ENCODE measurements at places on chromosomes 6 and 20. TPM values are rescaled to one million over a fixed set of nuclear protein-coding genes. Genes with fewer than 3 reads are reported as not detected.

GRCh38 chr20:24695529-24696225 is 226.2 kb downstream of the SYNDIG1 start:
- H3K36me3 ChIP-seq, result no peaks in the 10 kb centered on the region
- no peaks in the 10 kb centered on the region for H3K27me3 ChIP-seq
- no peaks in the 10 kb centered on the region for H3K4me1 ChIP-seq
- no peak for DNase-seq

- H3K4me3 ChIP-seq, result no peak overlapping the region
- DNase-seq, result no peak
- no peaks in the 10 kb centered on the region for H3K4me1 ChIP-seq
- no peaks in the 10 kb centered on the region for H3K27me3 ChIP-seq
- no peak overlapping the region for H3K27ac ChIP-seq
Measured at GRCh38 chr6:168927026-168927425, 326.6 kb downstream of the THBS2 start.

GRCh38 chr6:169487579-169488436 is 214.0 kb downstream of the WDR27 start:
- H3K4me3 ChIP-seq, result no peak overlapping the region
- H3K4me1 ChIP-seq, result no peaks in the 10 kb centered on the region
- H3K27ac ChIP-seq, result no peak overlapping the region

EBF4 gene
- total RNA-seq, result 0.99 TPM

All from activated naive CD8-positive, alpha-beta T cell treated with anti-CD3 and anti-CD28 coated beads, Interleukin-2, amount 10 ng/mL, durations not matched to agents 7 days and 5 days (primary cell).